Urinary bladder (tissue), 4 donors: ENCODE measurements at places on chromosomes 3 and 15.

DNA sequence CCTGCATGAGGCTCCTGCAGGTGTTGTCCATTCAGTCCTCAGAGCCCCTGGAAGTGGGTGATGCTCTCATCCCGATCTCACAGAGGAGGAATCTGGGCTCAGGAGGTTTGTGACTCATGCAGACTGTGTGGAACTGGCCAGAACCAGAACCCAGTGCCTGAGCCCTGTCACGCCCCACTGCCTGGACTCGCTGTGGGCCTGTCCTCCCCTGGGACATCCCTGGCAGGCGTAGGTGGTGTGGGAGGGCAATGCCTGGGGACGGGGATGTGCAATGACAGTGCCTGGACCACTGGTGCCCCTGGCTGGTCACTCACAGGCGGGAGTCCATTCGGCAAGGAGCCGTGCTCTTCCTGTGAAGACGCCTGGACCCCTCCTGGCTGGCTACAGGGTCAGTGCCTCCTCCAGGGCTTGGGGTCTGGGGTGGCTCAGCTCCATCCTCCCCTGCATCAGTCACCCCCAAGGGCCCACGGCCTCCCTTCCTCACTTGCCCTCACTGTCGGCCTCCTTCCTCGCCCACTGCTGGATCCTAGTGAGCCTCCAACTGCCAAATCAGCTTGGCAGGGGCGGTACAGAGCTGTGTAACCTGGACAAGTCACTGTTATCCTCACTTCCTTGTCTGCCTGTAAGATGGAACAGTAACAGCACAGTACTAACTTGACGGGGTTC, 14.9 kb downstream of the PSTPIP1 start:
- no peak for DNase-seq

GRCh38 chr3:127744875-127745274, 72.1 kb downstream of the ABTB1 start:
- DNase-seq, result no peak

DNA sequence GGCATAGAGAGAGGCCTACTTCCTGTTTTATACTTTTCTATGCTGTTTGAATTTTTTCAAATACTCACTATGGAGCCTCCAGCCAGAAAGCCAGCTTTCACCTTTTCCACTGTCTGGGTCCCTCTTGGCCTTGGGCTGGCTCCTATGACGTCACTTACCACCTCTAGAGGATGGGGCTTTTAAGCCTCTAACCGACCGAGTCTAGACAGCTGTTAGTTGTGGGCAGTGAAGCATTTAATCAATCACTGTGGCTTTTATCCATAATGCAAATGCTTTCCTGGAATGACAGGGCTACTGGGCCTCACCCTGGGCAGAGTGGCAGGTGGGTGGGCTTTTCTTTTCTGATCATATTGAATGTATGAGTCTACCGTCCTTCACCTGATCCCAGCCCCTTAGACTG, 61.9 kb downstream of the LRRK1 start:
- no peak for DNase-seq

GRCh38 chr3:196192524-196193051, 18.6 kb downstream of the ZDHHC19 start:
- no peak for DNase-seq

DNA sequence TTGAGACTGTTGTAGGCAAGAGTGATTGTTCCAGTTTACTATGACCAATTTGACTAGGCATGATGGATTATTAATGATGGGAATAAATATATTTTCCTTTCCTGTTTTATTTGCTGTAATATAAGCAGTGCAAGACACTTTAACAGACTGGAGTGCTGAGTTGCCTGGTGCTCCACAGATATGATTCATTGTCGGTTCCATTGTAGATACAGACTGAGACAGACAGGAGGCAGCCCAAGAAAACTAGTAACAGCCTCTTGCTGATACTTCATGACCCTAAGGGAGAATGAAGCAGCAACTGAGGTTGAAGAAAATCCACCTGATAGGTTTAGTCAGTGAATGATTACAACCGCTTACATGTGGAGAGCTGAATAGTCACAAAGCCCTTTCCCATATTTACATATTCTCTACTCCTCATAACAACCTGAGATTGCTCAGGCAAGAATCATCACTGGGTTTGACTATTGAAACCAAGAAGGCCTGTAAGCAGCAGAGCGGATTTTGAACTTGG, 235.1 kb upstream of the TPRG1 start:
- DNase-seq, result no peak

- DNase-seq, result no peak
Observed at GRCh38 chr3:186828340-186828739, 14.2 kb upstream of the ADIPOQ start.

DNA sequence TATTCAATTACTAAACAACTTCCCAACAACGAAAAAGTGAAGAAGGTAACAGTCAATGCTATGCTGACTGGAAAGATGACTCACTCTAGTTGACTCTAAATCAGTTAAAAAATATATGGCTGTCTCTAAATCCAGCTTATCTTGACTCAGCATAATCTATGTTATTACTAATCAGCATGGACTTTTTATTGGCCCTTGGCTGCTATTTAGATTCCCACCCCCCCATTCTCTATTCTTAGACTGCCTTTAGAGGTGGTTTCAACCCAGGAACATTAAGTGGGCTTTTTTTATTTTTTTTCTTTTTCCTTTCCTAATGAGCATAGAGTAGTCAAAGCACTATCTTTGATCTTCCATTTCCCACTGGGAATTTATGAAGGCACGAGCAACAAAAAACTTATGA, 1.9 kb downstream of the PCOLCE2 start:
- DNase-seq, result no peak

GRCh38 chr15:74157868-74158827, 15.4 kb upstream of the ISLR start:
- DNase-seq, result no peak

DNA sequence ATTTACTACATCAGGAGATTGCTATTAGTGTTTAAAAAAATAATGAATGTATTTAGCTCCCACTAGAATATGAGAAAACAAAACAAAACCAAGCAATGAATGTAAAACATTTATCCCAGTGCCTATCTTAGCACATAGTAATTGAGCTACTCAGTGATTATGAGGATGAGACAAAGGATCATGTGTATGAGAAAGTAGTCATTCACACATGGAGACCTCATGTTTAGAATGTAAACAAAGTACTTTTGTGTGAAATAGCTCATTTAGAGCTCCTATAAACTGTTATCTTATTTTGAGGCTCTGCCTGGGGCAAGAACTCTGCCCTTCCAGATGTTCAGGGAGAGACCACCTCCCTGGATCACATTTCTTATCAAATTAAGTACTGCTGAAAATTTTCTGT, 236.8 kb downstream of the LRRN1 start:
- DNase-seq, result no peak

DNA sequence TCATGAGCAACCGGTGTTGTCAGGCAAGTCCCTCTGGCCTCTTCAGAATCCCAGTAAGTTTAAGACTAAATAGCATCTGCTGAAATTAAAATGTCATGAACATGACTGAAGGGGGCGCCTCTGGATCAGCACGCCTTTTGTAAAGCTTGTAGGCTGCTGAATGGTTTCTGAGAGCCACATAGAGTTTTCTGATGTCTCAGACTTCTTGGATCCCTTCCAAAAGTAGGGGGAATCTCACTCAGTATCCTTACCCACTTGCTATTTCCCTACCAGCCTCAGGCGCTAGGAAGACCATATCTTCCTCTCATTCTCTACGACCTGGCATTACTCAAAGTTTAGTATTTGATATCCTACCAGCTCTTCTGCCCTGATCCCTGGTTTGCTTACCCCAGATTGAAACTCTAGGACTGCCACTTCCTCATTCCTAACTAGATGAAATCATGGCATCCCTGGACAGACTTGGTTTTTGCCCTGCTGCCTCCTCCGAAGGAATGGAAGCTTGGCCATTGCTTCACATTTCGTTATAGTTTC, 62.7 kb upstream of the CD47 start:
- DNase-seq, result no peak

GRCh38 chr3:171833789-171834460, 9.2 kb upstream of the TMEM212 start:
- no peak for DNase-seq

- no peak for DNase-seq
Observed at GRCh38 chr3:18428036-18428435, 2.9 kb upstream of the SATB1 start.

DNA sequence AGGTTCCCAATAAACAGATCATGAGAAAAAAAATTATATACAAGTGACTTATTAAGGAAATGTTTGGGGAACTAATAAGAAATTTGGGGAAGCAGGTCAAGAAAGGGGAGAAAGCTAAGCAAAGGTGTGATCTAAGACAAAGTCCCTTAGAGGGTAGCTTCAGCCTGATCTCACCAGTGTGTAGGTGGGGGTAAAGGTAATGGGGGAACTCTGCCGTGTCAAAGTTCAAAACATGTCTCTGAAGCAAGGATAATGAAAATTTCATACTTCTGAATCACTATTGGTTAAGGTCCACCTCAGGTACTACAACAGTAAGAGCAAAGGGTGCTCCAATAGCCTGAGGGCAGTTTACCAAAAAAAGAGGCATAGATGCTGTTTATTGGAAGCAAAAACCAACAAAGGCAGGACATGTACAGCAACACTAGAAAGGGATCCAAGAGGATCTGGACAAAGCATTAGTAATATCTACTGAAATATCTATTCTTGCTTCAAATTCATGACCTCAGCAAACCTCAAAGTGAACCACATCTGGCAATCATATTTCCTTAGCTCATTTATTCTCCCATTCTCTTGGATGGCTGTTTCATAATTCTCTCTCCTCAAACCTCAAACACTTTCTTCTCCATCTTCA, 6.9 kb downstream of the ACAD11 start:
- DNase-seq, result no peak

DNA sequence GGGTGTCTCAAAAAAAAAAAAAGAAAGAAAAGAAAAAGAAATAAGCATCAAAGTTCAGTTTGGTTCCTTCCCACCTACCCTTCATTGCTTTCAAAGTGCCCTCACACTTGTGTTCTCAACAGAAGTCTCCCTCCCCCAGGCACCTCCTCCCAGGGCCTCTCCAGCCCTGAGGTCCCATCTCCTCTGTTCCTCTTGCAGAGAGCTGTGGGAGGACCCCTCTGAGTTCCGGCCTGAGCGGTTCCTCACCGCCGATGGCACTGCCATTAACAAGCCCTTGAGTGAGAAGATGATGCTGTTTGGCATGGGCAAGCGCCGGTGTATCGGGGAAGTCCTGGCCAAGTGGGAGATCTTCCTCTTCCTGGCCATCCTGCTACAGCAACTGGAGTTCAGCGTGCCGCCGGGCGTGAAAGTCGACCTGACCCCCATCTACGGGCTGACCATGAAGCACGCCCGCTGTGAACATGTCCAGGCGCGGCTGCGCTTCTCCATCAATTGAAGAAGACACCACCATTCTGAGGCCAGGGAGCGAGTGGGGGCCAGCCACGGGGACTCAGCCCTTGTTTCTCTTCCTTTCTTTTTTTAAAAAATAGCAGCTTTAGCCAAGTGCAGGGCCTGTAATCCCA, 6.1 kb downstream of the CYP1A2 start:
- no peak for DNase-seq

DNA sequence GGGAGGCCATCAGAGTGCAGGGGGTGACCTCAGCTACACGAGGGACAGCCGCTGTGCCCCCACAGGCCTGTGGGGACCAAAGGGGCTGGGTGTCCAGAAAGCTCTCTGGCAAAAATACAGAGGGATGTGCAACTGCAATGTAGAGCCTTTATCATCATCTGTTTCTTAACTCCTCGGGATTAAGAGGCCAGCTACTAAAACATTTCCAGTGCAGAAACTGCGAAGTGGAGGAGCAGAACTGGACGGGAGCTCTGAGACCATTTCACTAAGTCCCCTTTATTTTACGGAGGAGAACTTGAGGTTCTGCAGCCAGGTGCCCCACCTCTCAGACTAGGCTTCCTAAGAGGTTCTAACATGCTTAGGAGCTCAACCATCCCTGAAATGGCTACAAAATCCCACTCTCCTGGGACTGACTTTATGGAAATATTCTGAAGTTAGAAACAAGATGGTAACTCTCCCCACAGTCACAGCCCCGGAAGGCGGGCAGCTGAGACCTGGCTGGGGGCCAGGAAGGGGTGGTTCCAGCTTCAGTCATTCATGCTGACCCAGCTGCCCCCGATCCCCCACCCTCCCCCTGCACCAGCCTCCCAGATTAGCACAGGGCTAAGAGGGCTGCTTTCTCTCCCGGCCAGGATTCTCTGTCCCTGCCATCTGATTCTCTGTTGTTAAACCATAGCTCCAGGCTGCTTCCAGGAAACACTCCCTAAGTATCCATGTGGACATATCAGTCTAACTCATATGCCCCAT, 40.3 kb downstream of the UMPS start:
- DNase-seq, result no peak

DNA sequence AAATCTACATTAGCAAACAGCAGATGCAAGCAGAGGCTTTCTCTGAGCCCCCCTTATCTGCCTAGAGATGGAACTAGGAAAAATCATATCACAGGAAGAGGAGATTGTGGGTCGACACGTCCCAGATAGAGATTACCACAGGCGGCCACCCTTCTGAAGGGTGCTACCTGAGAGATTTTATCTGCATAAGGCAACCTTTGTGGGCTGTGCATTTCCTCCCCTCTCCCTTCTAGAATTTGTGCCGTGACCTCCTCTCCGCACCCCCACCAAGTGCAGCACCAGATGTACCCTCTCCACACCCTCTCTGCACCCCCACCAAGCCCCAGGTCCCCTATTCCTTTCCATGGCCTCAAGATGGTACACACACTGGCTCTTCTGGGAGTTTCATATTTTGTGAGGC, 27.4 kb downstream of the METTL6 start:
- DNase-seq, result no peak

- DNase-seq, result no peak
Observed at GRCh38 chr3:150443331-150443741, 35.2 kb downstream of the TSC22D2 start.

GRCh38 chr3:127071597-127072001, 88.7 kb downstream of the PLXNA1 start:
- DNase-seq, result no peak

DNA sequence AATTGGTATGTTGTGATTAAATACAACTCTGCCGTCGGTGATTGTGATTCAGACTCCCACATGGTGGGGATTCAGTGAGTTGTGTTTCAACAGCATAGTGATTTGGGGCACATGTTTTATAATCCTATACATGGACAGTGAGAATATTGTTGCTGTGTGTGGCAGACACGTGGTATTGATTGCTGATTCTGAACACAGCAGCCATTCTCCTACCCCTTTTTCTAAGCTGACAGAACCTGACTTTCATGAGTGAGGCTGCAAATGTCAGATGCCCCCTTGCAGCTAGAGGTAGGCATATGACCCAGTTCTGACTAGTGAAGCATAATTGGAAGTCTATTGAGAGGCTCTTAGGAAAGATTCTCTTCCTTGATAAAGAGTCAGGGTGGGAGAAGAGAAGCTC, 155.0 kb upstream of the STRIT1 start:
- no peak for DNase-seq

DNA sequence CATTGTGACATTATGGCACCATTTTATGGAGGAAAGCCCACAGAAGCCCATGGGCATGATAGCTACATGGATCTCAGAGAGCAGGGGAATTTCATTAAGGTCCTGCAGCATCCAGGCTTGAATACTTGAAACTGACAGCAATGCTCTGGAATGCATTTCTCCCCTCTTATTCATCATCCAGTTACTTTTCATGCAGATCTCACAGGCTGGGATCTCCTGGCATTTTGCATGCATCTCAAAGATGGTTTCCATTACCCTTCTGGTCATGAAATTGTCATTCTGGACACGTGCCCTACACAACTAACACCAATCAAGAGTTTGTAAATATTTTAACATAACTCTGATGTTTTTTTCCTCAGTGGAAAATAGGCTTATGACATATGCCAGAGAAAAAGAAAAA, 32.4 kb downstream of the VGLL3 start:
- DNase-seq, result no peak
